ENCODE measurements at places on chromosomes 12 and 14. TPM values are rescaled to one million over a fixed set of nuclear protein-coding genes. Genes with fewer than 3 reads are reported as not detected.

Gene CLEC4D
- 0.31 TPM for total RNA-seq

Gene EFS
- total RNA-seq: 10.3 TPM

Gene SRSF5
- 530 TPM for total RNA-seq

Gene MIPOL1
- 38.8 TPM for total RNA-seq

Gene LYZ
- 9.7 TPM for total RNA-seq

Gene NKX2-1
- 0.79 TPM for total RNA-seq

Gene SYT1
- total RNA-seq: 1.3 TPM

Gene FOS
- total RNA-seq: 66.1 TPM
